ENCODE measurements at places on chromosomes 16 and 17.

GRCh38 chr17:61619493-61619892 is 28.5 kb upstream of the NACA2 start:
- H3K36me3 ChIP-seq: no peaks in the 10 kb centered on the region
- H3K4me3 ChIP-seq: no peak overlapping the region
- H3K27me3 ChIP-seq: no peaks in the 10 kb centered on the region
- no peak overlapping the region for H3K27ac ChIP-seq
- no peak for DNase-seq

GRCh38 chr16:29820271-29820701 is at the start of gene MVP:
TSS of gene MVP (plus strand) at chr16:29820462. CDS start at chr16:29830550, 10,088 bp downstream.
- peak within 1 kb of the TSS; percentile 95 for H3K4me3 ChIP-seq
- H3K4me1 ChIP-seq: peaks cover 66% of the 10 kb centered on the region
- DNase-seq: peak; percentile 59
- no peaks in the 10 kb centered on the region for H3K27me3 ChIP-seq
- peak within 1 kb of the TSS; percentile 84 for H3K27ac ChIP-seq

DNA sequence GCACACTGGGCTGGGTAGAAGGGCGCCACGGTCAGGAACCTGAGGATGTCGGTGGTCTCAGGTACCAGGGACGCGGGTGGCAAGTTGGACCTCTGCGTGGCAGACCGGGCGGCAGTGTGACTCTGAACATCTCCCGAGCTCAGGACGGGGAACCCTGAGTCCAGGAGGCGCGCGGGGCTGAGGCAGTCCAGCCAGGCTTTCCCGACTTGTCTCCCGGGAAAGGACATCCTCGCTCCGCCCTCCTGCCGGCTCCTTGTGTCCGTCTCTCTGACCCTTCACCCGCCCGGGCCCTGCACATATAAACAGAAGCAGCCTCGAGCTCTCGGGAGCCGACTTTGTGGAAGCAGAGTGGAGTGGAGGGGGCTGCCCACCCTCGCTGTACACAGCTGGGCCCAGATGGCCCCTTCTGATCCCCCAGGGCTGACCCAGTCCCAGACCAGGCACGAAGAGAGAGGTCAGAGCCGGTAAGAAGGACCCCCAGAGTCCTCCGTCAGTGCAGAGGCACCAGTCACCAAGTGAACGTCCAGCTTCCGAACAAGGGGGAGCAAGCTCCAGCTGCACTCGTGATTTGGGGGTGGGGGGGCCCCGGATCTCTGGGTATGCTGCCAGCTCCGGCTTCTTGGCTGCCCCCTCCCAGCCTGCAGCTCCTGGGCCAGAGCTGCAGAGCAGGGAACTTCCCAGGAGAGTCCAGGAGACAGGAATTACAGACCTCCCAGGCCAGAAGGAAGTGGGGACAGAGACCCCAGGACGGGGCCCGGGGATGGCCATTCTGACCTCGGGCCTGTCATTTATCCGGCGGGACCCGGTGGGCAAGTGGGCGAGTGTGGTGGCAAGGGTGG is 8.5 kb upstream of the P2RX1 start:
- H3K27me3 ChIP-seq: no peaks in the 10 kb centered on the region
- H3K4me3 ChIP-seq: no peak overlapping the region
- no peak for DNase-seq
- H3K27ac ChIP-seq: no peak overlapping the region
- no peaks in the 10 kb centered on the region for H3K36me3 ChIP-seq
- no peaks in the 10 kb centered on the region for H3K4me1 ChIP-seq

- no peaks in the 10 kb centered on the region for H3K27me3 ChIP-seq
- H3K4me3 ChIP-seq: no peak overlapping the region
These were observed 52.8 kb upstream of the TOB1 start for GRCh38 chr17:50918933-50919296.

DNA sequence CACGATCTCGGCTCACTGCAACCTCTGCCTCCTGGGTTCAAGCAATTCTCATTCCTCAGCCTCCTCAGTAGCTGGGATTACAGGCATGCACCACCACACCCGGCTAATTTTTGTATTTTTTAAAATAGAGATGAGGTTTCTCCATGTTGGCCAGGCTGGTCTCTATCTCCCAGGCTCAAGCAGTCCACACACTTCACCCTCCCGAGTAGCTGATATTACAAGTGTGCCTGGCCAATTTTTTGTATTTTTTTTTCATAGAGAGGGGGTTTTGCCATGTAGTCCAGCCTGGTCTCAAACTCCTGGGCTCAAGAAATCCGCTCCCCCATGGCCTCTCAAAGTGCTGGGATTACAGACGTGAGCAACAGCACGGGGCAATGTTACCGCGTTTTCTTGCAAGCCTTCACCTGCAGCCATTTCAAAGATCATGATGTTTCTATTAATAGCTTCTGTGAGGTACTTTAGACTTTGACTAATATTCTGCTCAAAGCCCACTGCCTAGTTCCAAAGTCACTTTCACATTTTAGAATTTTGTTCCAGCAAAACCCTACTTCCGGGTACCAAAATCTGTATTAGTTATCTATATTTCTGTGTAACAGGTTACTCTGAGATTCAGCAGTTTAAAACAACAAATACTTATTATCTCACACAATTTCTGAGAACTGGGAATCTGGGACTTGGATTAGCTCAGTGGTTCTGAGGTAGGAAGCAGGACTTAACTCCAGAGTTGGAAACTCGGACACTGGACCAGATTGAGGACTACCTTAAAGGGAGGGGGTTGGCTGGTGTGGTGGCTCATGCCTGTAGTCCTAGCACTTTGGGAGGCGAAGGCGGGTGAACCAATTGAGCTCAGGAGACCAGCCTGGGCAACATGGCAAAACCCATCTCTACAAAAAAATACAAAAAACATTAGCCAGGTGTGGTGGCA is 12.0 kb upstream of the MED13 start:
- no peaks in the 10 kb centered on the region for H3K4me1 ChIP-seq
- no peaks in the 10 kb centered on the region for H3K27me3 ChIP-seq
- DNase-seq: no peak
- H3K36me3 ChIP-seq: no peaks in the 10 kb centered on the region

GRCh38 chr16:80009971-80010659 is 409.6 kb upstream of the MAF start:
- H3K27ac ChIP-seq: no peak overlapping the region
- no peaks in the 10 kb centered on the region for H3K36me3 ChIP-seq
- no peak for DNase-seq

DNA sequence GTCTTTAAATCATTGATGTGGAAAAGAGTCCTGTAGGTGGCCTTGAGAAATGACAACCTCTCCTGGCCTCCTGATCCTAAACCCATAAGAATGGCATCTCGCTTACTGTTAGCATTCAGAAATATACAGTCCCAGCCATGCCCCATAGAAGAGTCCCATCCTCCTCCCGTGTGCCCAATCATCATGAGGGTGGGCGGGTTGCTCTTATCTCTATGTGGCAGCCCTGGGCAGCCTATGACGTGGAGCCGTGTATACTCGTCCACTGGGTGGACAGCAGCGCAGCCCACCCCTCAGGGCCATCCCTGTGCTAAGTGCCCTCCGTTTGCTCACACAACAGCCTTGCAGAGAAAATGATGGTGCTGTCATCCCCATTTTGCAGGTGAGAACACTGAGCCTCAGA is 105.3 kb downstream of the AMFR start:
- no peaks in the 10 kb centered on the region for H3K36me3 ChIP-seq
- no peak for DNase-seq
- H3K27me3 ChIP-seq: no peaks in the 10 kb centered on the region

- no peak overlapping the region for H3K4me3 ChIP-seq
- no peak overlapping the region for H3K27ac ChIP-seq
- no peak for DNase-seq
- H3K4me1 ChIP-seq: no peaks in the 10 kb centered on the region
- H3K27me3 ChIP-seq: no peaks in the 10 kb centered on the region
These were observed 1243.8 kb downstream of the CDH8 start for GRCh38 chr16:60792437-60792836.

GRCh38 chr16:21103941-21104860 is 46.4 kb downstream of the DNAH3 start:
- DNase-seq: no peak
- H3K36me3 ChIP-seq: no peaks in the 10 kb centered on the region
- no peak overlapping the region for H3K27ac ChIP-seq
- no peaks in the 10 kb centered on the region for H3K4me1 ChIP-seq
- no peak overlapping the region for H3K4me3 ChIP-seq

DNA sequence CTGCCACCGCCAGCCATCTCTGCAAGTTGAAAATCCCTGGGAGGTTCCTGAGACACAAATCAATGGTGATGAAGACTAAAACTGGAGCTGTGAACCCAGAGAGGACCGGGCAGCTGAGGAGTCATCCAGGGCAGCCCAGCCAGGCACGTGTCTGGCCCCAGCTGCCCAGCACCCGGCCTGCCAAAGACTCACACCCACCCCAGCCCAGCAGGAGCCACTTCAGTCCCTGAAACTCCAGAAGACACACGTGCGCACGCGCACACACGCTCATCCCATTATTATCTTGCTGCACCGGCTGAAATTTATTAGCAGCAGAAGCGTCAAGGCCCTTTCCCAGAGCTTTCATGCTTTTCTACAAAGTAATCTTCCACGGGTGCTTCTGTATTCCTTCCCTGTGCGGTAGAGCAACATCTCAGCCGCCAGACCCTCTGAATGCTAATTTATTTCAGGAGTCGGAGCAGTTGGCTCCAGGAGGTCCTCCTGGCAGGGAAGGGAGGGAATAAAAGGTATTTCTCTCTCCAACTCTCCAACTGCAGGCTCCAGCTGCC is 59.8 kb upstream of the RBFOX3 start:
- no peak overlapping the region for H3K27ac ChIP-seq
- H3K4me3 ChIP-seq: no peak overlapping the region
- peaks cover 3% of the 10 kb centered on the region for H3K27me3 ChIP-seq
- H3K4me1 ChIP-seq: no peaks in the 10 kb centered on the region

- H3K4me1 ChIP-seq: no peaks in the 10 kb centered on the region
- no peaks in the 10 kb centered on the region for H3K36me3 ChIP-seq
- DNase-seq: no peak
- H3K27me3 ChIP-seq: no peaks in the 10 kb centered on the region
- H3K4me3 ChIP-seq: no peak overlapping the region
- H3K27ac ChIP-seq: no peak overlapping the region
These were observed 12.7 kb downstream of the MAPT start for GRCh38 chr17:45906927-45907622.

GRCh38 chr17:32873114-32873513 is 3.8 kb downstream of the MYO1D start:
- DNase-seq: no peak
- peaks cover 8% of the 10 kb centered on the region for H3K4me1 ChIP-seq
- no peak overlapping the region for H3K4me3 ChIP-seq
- H3K27ac ChIP-seq: no peak overlapping the region
- H3K36me3 ChIP-seq: no peaks in the 10 kb centered on the region

GRCh38 chr17:83065660-83066542 is 13.5 kb upstream of the METRNL start:
- no peak overlapping the region for H3K4me3 ChIP-seq
- H3K36me3 ChIP-seq: no peaks in the 10 kb centered on the region
- H3K4me1 ChIP-seq: peaks cover 7% of the 10 kb centered on the region
- H3K27ac ChIP-seq: no peak overlapping the region
- H3K27me3 ChIP-seq: no peaks in the 10 kb centered on the region
- DNase-seq: no peak

DNA sequence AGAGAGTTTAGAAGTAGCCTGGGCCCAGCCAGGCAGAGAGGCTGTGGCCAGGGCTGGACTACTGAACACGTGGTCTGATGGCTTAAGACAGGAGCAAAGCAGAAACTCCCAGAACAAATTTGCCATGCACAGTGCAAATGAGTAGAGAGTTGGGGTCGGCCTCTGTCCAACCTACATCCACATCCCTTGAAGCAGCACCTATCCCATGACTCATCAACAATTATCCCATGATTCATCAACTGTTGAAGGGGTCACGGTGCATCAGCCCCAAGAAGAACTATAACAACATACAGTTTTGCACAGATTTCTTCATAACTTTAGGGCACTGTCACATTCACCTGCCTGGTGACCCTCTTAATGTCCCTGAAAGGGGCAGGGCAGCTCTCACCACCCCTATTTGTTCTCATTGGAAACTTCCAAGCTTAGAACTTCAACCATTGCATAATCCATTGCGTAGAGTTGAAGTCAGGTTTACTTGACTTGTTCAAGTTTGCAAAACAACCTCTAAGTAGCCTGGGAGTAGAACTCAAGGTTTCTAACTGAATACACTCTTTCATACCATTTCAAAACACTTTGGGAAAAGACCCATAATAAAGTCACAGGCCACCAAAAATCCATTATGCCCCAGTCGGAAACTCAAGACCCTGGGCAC is 235.2 kb upstream of the CDH5 start:
- DNase-seq: no peak
- no peaks in the 10 kb centered on the region for H3K36me3 ChIP-seq
- no peak overlapping the region for H3K27ac ChIP-seq
- no peaks in the 10 kb centered on the region for H3K27me3 ChIP-seq

- peaks cover 46% of the 10 kb centered on the region for H3K36me3 ChIP-seq
- DNase-seq: no peak
- H3K27ac ChIP-seq: no peak overlapping the region
- no peak overlapping the region for H3K4me3 ChIP-seq
- H3K27me3 ChIP-seq: no peaks in the 10 kb centered on the region
- no peaks in the 10 kb centered on the region for H3K4me1 ChIP-seq
These were observed 165.7 kb downstream of the CMIP start for GRCh38 chr16:81610144-81610842.

GRCh38 chr17:64984851-64985521 is 65.7 kb upstream of the LRRC37A3 start:
- H3K4me3 ChIP-seq: peak overlapping the region; percentile 52
- H3K4me1 ChIP-seq: peaks cover 24% of the 10 kb centered on the region
- no peaks in the 10 kb centered on the region for H3K36me3 ChIP-seq

- no peaks in the 10 kb centered on the region for H3K27me3 ChIP-seq
- DNase-seq: peak; percentile 74
- H3K27ac ChIP-seq: peak overlapping the region; percentile 73
- H3K36me3 ChIP-seq: no peaks in the 10 kb centered on the region
- H3K4me3 ChIP-seq: peak overlapping the region; percentile 57
These were observed 127.2 kb downstream of the HS3ST3B1 start for GRCh38 chr17:14427900-14428647.

GRCh38 chr17:8946476-8946875 is 19.0 kb downstream of the PIK3R5 start:
- peaks cover 17% of the 10 kb centered on the region for H3K36me3 ChIP-seq
- no peaks in the 10 kb centered on the region for H3K27me3 ChIP-seq
- H3K4me3 ChIP-seq: no peak overlapping the region
- H3K4me1 ChIP-seq: peaks cover 41% of the 10 kb centered on the region
- DNase-seq: no peak

DNA sequence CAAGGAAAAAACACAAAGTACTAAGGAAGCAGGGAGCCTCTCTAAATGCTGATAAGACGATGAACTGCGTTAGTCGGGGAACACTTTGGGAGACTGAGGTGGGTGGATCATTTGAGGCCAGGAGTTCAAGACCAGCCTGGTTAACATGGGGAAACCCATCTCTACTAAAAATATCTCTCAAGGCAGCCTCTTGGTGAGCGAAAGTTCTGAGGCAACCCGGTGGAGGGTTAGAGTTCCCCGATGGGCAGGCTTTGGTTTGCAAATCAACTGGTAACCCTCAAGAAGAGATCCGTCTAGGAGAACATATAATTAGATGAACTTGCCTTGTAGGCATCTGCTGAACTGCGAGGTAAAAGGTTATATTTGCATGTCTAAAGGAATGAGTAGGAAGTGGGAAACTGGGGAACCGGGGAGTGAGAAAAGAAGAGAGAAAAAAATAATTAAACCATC is 44.6 kb downstream of the WSB1 start:
- peaks cover 2% of the 10 kb centered on the region for H3K4me1 ChIP-seq
- no peak overlapping the region for H3K27ac ChIP-seq
- H3K27me3 ChIP-seq: no peaks in the 10 kb centered on the region
- H3K4me3 ChIP-seq: no peak overlapping the region

- H3K27me3 ChIP-seq: no peaks in the 10 kb centered on the region
- H3K36me3 ChIP-seq: no peaks in the 10 kb centered on the region
- no peaks in the 10 kb centered on the region for H3K4me1 ChIP-seq
- DNase-seq: no peak
- no peak overlapping the region for H3K27ac ChIP-seq
These were observed 911.6 kb downstream of the KCNJ2 start for GRCh38 chr17:71080937-71081336.

All from naive thymus-derived CD4-positive, alpha-beta T cell (primary cell).